ENCODE measurements at places on chromosomes 12 and 14. TPM values are rescaled to one million over a fixed set of nuclear protein-coding genes. Genes with fewer than 3 reads are reported as not detected.

DNA sequence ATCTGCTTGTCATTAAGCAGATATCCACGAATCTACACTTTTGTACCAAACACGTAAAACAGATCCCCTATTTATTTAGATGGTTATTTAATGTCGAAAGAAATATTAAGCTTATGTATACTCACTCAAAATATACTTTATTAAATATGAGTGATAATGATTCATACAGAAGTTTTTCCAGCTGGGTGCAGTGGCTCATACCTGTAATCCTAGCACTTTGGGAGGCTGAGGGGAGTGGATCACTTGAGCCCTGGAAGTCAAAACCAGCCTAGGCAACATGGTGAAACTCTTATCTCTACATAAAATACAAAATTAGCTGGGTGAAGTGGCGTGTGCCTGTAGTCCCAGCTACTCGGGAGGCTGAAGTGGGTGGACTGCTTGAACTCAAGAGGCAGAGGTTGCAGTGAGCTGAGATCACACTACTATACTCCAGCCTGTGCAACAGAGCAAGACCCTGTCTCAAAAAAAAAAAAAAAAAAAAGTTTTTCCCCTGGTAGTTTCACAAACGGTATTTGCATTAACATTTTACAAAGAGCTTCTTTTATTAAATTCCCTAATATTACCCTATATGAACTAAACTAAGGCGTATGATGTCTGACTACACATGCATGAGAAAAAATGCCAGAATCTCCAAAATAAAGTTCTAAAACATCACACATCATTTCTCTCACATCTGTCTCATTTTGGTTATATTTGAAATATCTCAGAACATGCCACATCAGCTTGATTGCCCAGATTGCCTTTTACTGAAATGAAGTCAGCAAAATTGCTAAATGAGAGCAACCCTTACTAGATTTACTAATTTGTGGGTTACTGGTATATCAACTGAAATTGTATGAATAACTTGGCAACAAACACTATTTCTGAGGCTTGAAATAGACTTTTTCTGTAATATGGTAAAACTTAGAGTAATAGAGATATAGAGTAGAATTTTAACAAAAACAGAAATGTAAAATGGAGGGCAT, 74.9 kb downstream of the PAWR start:
- no peak for DNase-seq

DNA sequence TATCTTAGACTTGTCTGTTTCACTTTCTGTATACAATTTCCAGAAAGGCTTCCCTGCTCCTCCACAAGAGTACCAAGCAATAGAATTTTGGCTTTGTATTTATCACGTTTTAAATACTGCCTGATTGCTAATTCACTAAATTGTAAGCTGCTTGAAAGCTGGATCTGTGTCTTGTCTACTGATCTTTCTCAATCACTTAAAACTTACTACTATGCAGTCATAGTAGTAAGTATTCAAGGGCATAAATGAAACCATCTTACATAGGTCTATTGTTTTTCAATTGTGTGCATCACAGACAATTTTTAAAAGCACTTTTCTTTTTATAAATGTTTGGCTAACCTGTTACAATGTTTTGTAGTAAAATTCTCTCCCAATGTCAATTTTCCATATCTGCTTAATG, 1.2 kb upstream of the GLIPR1L2 start:
- no peak for DNase-seq

RNASE3 gene
- not detected for total RNA-seq

DNA sequence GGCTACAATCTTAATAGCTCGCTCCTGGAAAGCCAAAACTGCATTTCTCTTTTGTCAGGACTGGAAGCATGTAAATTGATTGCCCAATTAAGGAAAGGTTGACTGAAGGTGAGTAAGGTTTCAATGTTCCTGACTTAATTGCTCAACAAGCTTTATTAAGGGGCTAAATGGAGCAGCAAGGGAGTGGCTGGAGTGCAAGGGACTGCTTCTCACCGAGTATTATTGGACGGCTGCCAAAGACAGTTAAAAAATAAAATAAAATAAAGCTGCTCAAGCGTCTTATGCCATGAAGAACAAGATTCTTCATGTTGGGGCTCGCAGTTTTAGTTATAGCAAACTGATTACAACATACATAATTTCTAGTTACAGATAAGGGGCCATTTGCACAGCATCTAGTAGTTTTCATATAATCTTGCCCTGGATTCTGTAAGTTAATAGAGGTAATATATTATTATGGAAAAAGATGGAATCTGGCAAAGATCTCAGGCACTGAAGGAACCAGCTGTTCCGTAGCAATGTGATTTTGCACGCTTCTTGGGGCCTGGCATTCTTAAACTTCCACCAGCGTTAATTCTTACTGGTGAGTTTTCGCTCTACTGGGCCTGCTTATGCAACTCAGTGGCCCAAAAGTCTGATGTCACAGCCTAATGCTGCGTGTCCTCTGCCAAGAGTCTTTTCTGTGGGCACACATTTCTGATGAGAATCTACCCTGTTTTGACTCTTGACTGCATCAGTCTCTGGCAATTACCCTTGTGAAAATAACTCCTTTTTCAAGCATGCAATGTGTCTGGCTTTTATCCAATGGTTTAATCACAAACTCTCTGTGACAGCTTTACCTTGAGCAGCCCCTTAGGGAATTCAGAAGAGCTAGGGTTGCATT, 108.5 kb downstream of the SLC38A1 start:
- DNase-seq, result no peak

GRCh38 chr12:27331291-27331926, 1.2 kb upstream of the BMAL2 start:
- DNase-seq, result no peak
